ENCODE measurements at places on chromosomes 6 and 20.
A peak's percentile ranks its signal among the peaks of the same experiment; 100 is the strongest.

- DNase-seq = no peak
These were observed 10.4 kb downstream of the FAM210B start for GRCh38 chr20:56369179-56369578.

- no peak for DNase-seq
These were observed 25.9 kb downstream of the KIZ start for GRCh38 chr20:21151791-21152190.

- DNase-seq = no peak
These were observed 455.3 kb downstream of the HACE1 start for GRCh38 chr6:104404377-104404776.

GRCh38 chr6:115901896-115902295 lies 158.8 kb downstream of the FRK start:
- no peak for DNase-seq

DNA sequence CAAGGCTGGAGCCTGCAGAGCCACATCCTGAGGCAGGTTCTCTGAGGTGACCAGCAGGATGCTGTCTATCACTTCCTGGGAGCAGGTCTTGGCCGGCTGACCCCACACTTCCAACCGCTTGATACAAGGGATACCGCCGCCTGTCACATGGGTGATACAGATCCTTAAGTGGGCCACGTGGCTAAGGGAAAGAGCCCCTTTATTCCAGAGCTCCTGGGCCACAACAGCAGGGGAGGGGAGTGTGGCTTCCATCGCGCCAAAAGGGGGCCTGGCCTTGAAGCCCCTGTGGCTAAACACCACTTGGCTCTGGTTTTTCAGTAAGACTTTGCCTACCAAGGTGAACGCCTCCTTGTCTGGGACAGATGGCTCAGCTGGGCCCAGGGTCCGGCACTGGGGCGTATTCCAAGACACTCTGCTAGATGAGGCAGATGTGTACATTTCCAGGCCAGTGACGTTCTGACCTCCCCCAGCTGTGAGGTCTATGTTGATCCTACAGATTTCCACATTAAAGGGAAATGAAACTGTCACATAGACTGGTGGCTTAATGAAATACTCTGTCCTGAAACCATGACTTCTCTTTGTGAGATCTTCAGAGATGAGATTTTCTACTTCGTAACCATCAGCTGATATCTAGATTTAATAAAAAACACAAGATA lies 37.6 kb upstream of the AVP start:
- DNase-seq = no peak

DNA sequence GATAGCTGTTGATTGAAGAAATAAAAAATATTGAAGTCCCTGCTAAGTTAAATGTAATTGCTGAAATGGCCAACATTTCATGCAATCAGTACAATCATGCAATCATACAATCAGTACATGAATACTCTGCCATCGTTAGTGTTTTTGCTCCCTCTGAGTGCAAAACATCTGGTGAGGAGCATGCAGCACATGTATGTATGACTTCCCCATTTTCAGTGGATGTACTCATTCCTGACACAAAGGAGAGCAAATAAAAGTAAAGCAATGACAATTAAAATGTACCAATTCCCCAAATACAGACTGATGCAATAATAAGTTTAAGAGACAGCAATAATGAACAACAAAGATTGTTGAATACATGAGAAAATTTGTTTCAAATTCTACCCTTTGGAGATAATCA lies 140.7 kb downstream of the PLCB1 start:
- DNase-seq = no peak

GRCh38 chr6:39260953-39261352 lies 31.7 kb upstream of the KCNK5 start:
- no peak for DNase-seq

DNA sequence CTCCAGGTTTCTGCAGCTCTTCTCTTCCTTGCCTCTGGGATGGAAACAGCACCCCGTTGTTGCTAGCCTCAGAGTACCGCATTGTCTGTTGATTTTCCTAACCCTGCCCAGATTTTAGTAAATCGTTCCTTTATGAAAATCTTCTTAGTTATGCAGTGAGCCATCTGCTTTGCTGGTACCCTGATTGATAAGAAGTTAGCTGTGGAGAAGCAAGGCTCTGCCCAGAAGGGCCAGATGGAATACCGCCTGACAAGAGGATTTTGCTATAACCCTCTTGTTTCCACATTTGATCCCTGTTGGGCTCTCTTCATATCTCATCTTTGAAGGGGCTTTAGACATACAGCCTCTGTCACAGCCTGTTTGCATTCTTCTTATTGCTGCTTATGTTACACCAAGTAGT lies 229.0 kb downstream of the CDKAL1 start:
- DNase-seq = no peak

DNA sequence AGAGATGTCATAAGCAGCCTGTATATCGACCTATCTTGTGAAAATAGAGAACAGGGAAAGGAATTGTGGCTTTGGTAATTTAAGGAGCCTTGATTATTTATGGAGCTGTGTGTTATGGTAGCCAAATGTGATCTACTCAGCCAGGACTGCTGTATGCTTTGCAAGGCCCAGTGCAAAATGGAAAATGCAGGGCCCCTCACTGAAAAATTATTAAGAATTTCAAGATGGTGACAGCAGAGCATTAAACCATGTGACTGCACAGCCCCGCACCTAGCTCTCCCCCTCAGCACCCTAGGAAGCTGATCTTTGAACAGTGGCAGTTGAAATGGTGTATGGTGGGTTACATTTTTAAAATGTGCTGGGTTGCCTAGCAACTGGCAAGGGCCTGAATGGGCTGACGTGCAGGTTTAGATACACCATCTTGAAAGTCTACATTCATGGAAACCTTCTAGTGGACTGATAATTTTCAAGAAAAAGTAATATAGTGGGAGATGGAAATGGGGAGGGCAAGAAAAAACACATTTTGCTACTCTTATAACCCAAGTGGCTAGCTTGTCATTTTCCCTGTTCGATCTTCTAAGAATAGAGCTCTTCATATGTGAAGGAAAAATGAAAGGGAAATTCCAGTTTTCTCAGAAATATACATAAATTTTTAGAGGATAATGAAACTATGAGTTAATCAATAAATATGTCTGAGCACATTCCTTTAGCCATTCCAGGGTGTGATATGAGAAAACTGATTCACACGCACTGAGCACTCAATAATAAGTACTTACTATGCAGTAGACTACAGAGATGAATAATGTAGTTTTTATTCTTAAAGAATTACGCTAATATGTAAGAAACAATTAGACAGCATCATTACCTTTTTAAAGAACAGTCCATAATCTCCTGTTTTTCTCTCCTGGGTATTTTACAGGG lies 208.0 kb downstream of the ARHGAP18 start:
- no peak for DNase-seq

- no peak for DNase-seq
These were observed 130.5 kb downstream of the TTLL2 start for GRCh38 chr6:167455371-167455770.

DNA sequence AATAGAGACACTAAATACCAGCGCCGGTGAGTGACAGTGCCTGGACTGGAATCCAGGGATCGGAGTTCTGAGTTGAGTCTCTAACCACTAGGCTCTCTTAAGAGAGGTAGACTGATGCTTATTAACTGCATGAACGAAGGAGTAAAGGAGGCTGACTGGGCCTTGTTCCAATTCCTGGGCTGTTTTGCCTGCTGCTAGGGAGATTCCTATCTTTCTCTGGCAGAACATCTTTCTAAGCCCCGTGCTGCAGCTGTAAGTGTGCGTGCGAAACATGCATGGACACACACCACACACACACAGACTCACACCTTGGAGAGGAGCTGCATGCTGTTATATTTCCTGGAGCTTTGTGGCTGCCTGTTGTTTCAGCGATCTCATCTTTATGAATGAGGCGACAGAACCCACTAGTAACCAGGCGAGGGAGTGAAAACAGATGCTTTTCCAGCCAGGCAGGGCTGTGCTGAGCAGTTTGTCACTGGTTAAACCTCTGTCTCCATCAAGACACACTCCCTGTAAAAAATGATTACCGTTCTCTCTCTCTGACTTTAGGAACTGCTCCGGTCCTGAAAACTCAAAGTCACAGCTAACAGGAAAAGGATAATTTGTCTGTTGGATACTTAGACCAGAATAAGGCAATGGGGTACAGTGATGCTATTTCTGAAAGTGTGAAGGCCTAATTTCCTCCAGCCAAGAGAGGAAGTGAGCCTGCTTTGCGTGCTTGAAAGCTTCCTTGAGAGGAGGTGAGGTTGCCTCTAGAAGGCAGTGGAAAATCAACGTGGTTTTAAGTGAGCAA lies 157.4 kb upstream of the ZNF217 start:
- DNase-seq = no peak

DNA sequence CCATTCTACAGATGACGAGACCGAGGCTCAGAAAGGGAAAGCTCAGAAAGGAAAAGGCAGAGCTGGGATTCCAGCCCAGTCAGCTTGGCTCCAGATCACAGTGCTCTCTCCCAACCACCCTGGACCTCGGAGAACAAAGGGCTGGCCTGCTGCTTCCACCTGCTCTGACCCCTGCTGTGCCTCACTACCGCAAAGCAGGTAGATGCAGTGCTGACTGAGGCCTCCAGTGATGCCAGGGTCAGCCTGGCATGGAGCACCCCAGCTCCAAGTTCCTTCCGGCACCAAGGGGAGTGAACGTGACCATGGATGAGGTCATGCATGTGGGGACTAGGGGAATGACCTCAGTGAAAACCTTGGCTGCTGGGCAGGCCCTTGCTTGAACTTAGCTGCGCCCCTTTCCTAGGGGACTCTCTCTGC lies 20.7 kb upstream of the TLDC2 start:
- DNase-seq = no peak

GRCh38 chr20:17943343-17943742 lies 25.3 kb downstream of the SNX5 start:
- DNase-seq = no peak

GRCh38 chr6:37155394-37156312 lies 14.3 kb upstream of the PIM1 start:
- no peak for DNase-seq

DNA sequence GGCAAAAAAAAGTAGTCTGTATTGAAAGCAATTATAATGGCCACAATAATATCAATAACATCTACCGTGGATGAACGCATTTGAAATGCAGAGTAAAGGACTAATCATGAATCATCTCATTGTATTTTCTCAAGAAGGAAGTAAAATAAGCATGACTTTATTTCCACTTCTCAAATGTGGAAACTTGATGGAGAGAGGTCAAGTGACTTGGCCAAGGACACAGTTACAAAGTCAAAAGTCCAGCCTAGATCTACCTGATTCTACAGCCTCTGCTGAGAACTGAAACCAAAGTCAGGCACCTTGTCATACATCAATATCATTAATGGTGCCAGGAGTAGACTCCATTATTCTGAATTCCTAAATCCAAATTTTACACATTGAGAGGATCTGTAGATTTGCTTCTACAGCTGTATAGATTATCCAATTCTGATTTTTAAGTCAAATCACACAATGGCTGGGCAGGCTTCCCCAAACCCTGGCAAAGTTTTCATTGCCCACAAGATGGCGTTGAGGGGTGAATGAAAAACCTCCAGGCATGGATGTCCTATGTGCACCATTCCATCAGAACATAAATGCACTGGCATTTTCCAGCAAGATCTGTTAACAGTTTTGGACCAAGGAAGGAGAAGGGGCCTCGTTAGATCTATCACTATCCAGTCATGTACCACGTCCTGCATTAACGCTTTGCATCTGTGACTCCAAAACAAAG lies 423.1 kb downstream of the MAFB start:
- peak; percentile 58 for DNase-seq

GRCh38 chr6:161918109-161918531 lies 644.3 kb upstream of the AGPAT4 start:
- DNase-seq = no peak

- DNase-seq = no peak
These were observed 11.0 kb downstream of the RIPOR3 start for GRCh38 chr20:50680105-50680960.

DNA sequence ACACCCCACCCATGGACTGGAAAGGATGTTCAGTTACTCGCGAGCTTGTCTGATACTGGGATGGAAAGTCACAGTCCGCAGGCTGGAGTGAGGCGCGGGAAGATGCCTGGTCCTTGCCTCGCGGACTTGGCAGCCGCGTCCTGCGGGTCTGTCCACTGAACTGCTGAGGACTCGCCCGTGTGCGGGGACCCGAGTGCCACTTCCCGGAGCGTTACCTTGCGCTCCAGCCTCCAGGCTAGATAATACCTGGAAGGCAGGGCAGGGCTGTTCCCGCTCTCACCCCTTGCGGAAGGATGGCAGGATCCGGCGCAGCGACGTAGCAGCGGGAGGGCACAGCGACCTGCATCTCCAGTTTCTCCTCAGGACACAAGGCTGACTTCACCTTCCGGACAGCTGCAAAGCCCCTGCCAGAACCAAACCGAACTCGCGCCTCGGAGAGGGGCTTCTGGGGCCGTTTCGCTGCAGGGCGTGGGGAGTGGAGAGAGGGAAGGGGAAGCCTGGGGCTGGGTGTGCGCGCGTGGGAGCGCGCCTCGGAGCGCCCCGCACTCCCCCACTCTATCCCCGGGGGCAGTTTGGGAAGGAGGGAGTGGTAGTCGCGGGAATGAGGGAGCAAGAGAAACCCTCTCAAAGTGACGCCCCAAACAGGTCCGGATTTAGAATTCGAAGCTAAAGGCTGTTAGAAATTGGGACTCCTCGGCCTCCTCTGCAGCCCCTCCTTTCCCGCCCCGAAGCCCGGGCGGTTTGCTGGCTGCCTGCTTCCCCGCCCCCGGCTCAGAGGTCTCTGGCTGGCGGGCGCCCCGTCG lies at the start of gene KCNQ5:
Gene KCNQ5 (plus strand): TSS at position 774 of the 803 bp plus-strand sequence.
- no peak for DNase-seq

GRCh38 chr6:52663120-52663935 lies 7.6 kb upstream of the TMEM14A start:
- peak; percentile 62 for DNase-seq

GRCh38 chr6:155452576-155452975 lies 3.1 kb downstream of the NOX3 start:
- DNase-seq = no peak

- DNase-seq = no peak
These were observed 94.1 kb downstream of the MAN1A1 start for GRCh38 chr6:119255492-119255891.

GRCh38 chr6:16725145-16725864 lies 36.0 kb downstream of the ATXN1 start:
- DNase-seq = no peak

DNA sequence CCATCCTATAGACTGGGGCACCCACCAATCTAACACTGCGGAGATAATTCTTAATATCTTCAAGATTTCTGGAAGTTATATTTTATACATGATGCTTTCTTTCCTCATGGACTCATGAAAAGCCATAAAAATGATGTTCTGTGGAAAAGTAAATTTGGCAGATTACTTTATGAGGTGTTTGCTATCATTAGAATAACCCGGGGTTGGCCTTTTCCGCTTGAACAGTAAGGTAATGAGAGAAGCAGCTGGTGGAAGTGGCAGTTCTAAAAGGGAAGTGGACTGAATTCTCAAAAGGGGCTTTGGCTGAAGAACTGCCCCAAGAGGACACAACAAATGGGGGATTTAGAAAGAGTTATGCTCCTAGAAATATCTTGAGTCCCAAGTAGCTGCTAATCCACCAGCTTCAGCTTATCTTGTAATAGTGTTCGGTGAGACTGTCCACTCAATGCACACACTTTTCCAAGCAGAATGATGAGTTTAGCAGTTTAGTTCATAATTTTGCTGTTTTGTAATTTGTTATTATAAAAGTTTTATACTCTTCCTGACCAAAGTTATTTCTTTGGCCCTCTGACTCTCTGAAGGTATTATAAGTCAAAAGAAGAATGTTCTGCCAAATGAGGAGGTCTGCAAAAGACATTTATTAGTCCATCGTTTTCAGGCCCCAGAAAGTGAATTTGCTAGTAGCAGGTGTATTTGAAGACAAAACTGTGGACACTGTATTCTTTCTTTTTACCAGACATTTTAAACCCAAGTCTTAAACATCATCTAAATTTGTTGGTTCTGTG lies 2.9 kb downstream of the ISM1 start:
- no peak for DNase-seq
